ENCODE measurements at places on chromosomes 7 and 10. TPM values are rescaled to one million over a fixed set of nuclear protein-coding genes. Genes with fewer than 3 reads are reported as not detected.

The TMEM178B gene
- total RNA-seq: not detected

The SLC26A4 gene
- 0.40 TPM for total RNA-seq

The P4HA1 gene
- 189 TPM for total RNA-seq

The MAGI2 gene
- 3.7 TPM for total RNA-seq

The OGDHL gene
- total RNA-seq: 0.13 TPM

The OR6B1 gene
- total RNA-seq: not detected

The HGF gene
- 78.2 TPM for total RNA-seq

The GHRHR gene
- total RNA-seq: not detected

The PTPN12 gene
- 37.8 TPM for total RNA-seq

The CH25H gene
- 0.32 TPM for total RNA-seq

The NKX1-2 gene
- not detected for total RNA-seq

The RABGEF1 gene
- 19.1 TPM for total RNA-seq

The VSTM2A gene
- not detected for total RNA-seq

The PRR15 gene
- 4.5 TPM for total RNA-seq

The CFAP46 gene
- 4.1 TPM for total RNA-seq

The NUDT5 gene
- total RNA-seq: 61.4 TPM

The STMP1 gene
- 24.3 TPM for total RNA-seq

The MKX gene
- 0.26 TPM for total RNA-seq

The PNLIPRP2 gene
- total RNA-seq: not detected

The IDI2 gene
- total RNA-seq: not detected

The AGR3 gene
- not detected for total RNA-seq

The EIF5AL1 gene
- total RNA-seq: 0.32 TPM

The AGFG2 gene
- total RNA-seq: 16.9 TPM

The AGBL3 gene
- total RNA-seq: 0.52 TPM

The GRID2IP gene
- total RNA-seq: not detected

The TMEM229A gene
- total RNA-seq: under 0.01 TPM

The RAB19 gene
- total RNA-seq: not detected

The CPA1 gene
- total RNA-seq: not detected

The EFCAB10 gene
- 0.26 TPM for total RNA-seq

The CPN1 gene
- not detected for total RNA-seq

All from epithelial cell of alveolus of lung (primary cell).